Right renal cortex interstitium (tissue), 3 donors: ENCODE measurements at places on chromosomes 4 and X. TPM values are rescaled to one million over a fixed set of nuclear protein-coding genes. Genes with fewer than 3 reads are reported as not detected.

GRCh38 chrX:53048169-53049126 lies at the start of gene GPR173:
TSS of gene GPR173 (plus strand) at chrX:53048789. CDS start at chrX:53076622, 27,833 bp downstream.
- peak; percentile 41 for DNase-seq

The HDX gene
- 6.7 TPM for polyA plus RNA-seq

GRCh38 chrX:114798907-114799306 lies 215.0 kb downstream of the HTR2C start:
- no peak for DNase-seq

GRCh38 chrX:72023071-72023470 lies 108.6 kb downstream of the RTL5 start:
- no peak for DNase-seq

The SH2D1A gene
- polyA plus RNA-seq: 0.24 TPM

DNA sequence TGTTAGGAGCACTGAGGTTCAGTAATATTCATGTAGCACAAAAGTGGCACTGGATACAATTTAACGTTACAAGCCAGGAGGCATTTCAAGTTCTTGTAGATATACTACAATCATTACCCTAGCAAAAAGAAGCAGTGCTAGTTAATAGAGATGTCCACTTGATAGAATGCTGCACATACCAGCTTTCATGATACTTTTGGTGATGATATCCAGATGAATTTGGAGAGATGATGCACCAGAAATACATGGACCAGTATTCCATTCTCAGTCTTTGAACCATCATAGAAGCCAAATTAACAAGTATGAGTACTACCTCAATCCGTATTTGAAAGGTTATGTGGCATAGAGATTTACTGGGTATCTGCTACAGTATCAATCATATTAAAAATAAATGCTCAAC lies 421.0 kb upstream of the MAGEB18 start:
- DNase-seq: no peak
